DMS53 (cell line): ENCODE measurements at places on chromosomes 5 and 9.

DNA sequence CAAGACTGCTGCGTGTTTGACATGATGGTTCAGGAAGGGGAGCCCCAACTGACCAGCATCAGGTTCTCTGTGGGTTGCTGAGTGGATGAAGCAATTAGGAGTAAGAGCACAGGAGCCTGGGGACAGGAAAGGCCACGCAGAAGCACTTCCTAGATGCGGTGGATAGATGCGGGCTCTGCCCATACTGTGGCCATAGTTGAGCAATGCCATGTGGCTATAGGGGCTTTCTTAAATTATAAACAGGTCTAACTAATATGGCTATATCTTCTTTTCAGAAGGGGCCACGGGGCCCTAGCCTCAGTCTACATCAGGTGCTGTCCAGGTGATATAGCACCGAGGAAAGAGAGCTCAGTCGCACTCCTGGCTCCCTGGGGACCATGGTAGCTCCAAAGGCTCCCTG lies 198.6 kb downstream of the GADD45G start:
- no peak for DNase-seq

DNA sequence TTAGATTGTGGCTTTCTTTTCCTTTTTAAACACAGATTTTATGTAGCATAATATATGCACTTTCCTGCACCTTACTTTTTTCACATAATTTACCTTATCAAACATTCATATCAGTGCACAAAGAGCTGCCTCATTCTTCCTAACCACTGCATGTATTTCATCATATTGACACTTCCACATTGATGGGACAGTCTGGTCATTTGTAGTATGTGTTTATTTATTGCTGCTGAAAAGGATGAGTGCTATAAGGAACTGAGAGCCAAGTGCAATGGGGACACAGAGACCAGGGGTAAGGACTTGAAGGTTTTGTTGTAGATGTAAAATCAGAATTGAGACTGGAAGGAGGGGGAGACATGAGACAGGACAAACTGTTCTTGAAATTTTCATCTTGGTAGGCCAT lies 193.8 kb downstream of the SMARCA2 start:
- no peak for DNase-seq

DNA sequence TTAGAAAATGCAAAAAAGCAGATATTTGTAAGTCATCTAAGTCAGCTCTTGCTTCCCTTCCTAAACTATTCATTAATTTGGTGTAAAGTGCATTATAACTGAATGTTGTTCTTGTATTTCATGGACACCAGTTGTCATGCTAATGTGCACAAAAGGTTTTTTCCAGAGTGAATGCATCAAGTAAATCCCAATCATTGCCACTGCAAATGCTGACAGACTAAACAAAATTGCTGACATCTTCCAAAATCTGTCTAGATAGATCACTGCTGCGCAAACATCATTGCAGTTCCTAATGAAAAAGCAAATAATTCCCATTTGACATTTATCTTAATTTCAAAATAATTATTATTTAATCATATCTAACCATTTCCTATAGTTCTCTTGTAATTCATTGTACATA lies 161.7 kb downstream of the PDE4D start:
- no peak for DNase-seq

DNA sequence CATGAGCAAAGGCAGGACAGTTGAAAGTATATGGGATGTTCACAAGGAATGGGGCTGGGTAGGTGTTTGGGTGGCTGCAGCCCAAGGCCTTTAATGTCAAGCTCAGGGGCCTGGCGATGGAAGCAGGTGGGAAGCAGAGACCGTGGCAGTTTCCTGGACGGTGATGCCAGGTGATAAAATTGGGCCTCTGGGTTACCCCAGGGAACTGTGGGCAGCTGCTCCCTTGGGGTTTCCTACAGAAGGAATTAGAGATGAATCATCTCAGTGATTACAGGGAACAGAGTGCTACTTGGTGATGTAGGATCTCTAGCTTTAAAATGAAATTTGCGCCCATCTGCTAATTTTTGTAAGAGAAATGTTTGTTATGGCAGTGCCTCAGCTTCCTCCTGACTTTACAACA lies 39.2 kb downstream of the TSTD2 start:
- no peak for DNase-seq

- no peak for DNase-seq
Measured at GRCh38 chr9:95156074-95156473, 161.4 kb downstream of the FANCC start.

- no peak for DNase-seq
Measured at GRCh38 chr5:10469253-10470050, 27.8 kb downstream of the ROPN1L start.

- peak; percentile 45 for DNase-seq
Measured at GRCh38 chr5:82274343-82275211, 3.6 kb downstream of the RPS23 start.

DNA sequence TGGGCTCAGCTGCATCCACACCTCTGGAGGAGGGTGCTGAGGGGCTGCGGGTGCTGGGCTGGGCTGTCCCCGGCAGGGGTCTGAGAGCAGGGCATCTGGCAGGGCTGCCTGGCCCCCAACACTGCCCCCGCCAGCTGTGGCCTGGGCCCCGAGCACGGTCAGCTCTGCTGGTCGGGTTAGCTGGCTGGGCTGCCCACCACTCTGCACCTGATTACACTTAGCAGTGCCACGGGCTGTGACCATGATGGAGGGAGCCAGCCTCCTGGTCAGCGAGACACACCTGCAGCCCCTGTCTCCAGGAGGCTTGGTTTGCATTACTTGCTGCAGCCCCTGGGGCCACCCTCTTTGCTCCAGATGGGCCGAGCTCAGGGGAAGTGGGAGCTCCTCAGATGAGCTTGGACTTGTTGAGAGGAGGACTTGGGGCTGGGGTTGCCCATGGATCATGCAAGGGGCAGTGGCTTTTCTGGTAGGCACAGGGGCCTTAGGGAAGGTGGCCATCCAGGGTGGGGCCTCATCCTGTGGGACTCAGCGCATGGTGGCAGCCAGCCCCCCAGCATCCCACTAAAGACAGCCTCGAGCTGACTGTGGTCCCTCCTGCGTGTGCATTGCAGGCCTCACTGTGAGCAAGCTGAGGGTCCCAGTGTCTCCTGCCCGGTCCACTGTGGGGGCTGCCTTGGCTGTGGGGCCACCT lies 132.0 kb upstream of the FAM120A start:
- DNase-seq, result no peak
